Cerebellar nuclear complex (tissue), 1 donor: ENCODE measurements at places on chromosomes 5 and 9.

- DNase-seq: no peak
Observed at GRCh38 chr5:54610197-54610944, 92.8 kb downstream of the SNX18 start.

DNA sequence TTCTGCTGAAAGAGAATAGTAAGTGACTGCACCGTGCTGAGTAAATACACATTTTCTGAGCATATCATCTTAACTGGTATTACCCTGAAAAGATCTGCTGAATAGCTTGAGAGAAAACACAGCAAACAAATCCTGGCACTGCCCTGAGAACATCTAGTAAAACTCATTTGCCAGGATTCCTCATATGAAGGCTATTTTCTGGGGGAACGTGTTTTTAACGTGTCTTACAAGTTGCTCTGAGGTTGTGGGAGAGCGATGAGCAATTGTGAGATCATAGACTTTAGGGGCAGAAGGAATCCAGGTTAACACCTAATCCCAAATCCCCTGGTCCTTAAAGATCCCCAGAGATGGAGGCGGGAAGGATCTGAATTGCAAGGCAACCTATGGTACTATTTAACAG is 331.9 kb upstream of the RFX3 start:
- DNase-seq: no peak

GRCh38 chr5:151523335-151523734 is 67.8 kb downstream of the FAT2 start:
- no peak for DNase-seq

GRCh38 chr5:58447226-58447625 is 12.7 kb downstream of the PLK2 start:
- DNase-seq: no peak

DNA sequence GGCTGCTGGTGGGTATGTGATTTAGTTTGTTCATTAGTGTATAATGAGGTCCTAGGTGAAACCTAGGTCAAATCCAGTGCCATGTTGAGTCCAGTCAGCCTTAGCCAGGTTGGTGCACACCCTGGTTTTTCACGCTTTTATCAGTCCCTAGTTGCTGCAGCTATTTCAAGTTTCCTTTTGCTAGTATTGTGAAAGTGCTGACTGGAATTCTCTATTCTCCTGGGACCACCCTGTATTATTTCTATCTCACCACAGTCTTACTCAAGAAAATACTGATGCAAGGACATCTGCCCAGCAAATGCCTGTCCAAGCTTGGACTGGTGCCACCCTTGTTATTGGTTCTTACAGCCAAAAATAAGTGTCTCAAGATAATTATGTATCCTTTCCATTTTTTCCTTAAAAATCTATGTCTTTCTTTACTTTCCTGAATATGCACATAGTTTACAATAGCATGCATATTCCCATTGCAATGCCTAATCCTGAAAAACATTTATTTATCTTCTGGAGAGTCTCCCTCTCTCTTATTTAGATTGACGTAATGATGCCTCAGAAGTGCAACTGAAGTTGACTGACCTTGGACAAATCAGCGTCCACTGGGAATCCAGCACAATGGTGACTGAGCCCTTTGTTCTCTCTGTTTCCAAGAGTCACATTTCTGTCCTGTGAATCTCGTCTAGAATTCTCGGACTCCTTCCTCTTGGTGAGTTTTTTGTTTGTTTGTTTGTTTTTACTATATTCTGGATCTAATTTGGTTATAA is 1075.0 kb downstream of the CDH9 start:
- DNase-seq: no peak

- DNase-seq: no peak
Observed at GRCh38 chr9:127395497-127396252, 1.3 kb upstream of the SLC2A8 start.

DNA sequence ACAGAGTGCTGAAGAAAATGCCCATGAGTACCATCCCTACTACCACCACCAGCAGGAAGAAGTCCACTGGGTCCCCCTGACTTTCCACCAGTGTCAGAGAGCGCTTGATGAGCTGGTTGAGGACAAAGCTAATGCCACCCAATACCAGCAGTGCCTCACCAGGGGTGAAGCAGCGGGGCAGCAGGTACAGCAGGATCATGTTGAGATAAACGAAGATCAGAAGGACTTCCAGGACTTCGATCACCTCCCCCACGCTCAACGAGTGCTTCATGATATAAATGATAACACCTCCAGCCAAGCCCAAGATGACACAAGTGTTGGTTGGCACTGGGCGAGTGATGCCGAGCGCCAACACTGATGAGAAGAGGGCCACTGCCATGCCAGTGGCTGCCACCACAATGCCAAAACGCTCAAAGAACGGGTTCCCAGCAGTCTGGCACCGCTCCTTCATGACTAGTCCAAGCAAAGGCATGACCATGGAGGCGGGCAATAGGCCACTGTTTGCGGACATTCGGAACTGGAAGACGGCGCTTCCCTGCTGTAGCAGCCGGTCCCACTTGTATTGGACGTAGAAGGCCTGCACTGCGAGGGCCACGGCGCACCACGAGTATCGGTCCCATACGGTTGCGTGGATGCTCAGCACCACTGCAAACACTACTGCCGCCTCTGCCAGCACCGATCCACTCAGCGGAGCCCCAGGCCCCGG is 679 bp downstream of the DOLK start:
- no peak for DNase-seq

DNA sequence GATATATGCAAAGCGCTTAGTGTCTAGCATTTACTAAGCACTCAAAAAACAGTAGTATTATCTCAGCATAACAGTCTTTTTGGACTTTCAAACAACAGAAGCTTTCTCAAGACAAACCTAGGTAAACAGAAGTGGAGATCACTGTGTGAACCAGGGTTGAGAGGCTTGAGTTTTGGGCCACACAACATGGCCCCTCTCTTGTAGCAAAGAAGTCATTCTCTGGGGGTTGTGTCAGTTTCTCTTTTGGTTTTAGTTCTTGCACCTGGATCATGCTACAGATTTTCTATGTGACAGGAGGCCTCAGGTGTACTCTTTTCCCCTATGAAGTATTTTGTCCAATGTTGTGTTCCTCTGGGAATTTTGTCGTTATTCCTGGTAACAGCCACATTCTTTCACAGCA is 30.0 kb downstream of the INSYN2B start:
- DNase-seq: no peak

- DNase-seq: no peak
Observed at GRCh38 chr5:35926389-35927051, 11.9 kb downstream of the CAPSL start.

DNA sequence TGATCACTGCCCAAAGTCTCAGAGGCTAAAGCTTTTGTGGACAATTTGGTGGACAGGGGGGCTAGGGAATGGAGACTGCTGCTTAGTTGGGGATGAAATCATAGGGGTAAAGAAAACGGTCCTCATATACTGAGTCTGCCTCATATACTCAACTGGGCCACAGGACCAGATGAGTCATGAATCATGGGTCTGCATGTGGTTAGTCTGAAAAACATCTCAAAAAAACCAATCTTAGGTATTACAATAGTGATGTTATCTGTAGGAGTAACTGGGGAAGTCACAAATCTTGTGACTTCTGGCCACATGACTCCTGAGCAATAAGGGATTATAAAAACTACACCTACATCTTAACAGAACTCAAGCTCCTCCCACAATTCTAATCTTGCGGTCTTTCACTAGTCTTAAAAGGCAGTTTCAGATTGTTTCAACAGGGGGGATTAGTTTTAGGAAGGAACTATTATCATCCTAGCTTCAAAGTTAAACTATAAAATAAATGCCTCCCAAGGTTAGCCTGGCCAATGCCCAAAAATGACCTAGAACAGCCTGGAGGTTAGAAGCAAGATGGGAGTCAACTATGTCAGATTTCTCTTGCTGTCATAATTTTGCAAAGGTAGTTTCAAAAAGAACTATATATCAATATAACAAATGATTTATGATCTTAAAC is 17.5 kb downstream of the TMEM161B start:
- no peak for DNase-seq

- no peak for DNase-seq
Observed at GRCh38 chr5:117454716-117455212, 880.1 kb upstream of the SEMA6A start.

- no peak for DNase-seq
Observed at GRCh38 chr5:104062621-104063377, 500.2 kb upstream of the NUDT12 start.

- no peak for DNase-seq
Observed at GRCh38 chr5:134935711-134936602, 31.0 kb downstream of the PCBD2 start.

- no peak for DNase-seq
Observed at GRCh38 chr9:21096172-21096900, 18.6 kb upstream of the IFNB1 start.

- no peak for DNase-seq
Observed at GRCh38 chr5:40841068-40841805, at the start of gene CARD6. TSS of gene CARD6 (plus strand) at chr5:40841367. CDS start at chr5:40841383, 16 bp downstream.

GRCh38 chr9:110429453-110429852 is 91.8 kb upstream of the TXNDC8 start:
- no peak for DNase-seq

GRCh38 chr9:128141604-128142003 is 7.6 kb upstream of the LCN2 start:
- DNase-seq: no peak

DNA sequence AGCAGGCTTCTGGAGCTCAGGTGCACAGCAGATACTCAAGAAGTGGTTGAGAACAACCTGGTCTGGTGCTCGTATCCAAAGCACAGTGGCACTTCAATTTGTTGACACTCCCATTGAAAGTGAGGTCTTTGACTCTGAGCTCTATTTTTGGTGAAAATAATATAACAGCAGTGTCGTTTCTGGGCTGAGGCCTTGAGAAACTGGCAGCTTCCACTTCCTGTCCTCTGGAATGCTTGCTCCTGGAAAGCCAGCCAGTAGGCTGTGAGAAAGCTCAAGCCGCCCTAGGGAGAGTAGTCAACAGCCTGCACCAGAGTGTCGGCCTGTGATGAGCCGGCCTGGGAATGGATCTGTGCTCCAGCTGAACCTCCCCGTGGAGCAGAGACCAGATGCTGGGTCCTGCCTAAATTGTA is 6.8 kb upstream of the SUSD3 start:
- DNase-seq: no peak

- DNase-seq: no peak
Observed at GRCh38 chr9:136686534-136686793, 793 bp downstream of the AGPAT2 start.
